ENCODE measurements at places on chromosomes 2 and 18. TPM values are rescaled to one million over a fixed set of nuclear protein-coding genes. Genes with fewer than 3 reads are reported as not detected.

The MAP3K19 gene
- total RNA-seq, result not detected

The TUBB8B gene
- not detected for total RNA-seq

The SATB2 gene
- total RNA-seq, result 54.5 TPM

The WDR35 gene
- total RNA-seq, result 18.1 TPM

The TAF1B gene
- total RNA-seq, result 41.3 TPM

The SLC4A5 gene
- 2.7 TPM for total RNA-seq
